Stimulated activated CD8-positive, alpha-beta memory T cell treated with anti-CD3 and anti-CD28 coated beads, Interleukin-4, amount 100 ng/mL, for 1 hour (primary cell): ENCODE measurements at places on chromosomes 6 and 20.

- DNase-seq = no peak
Observed at GRCh38 chr6:43302126-43302525, 4.1 kb downstream of the SLC22A7 start.

GRCh38 chr6:795046-795685 is 102.2 kb upstream of the EXOC2 start:
- no peak for DNase-seq

DNA sequence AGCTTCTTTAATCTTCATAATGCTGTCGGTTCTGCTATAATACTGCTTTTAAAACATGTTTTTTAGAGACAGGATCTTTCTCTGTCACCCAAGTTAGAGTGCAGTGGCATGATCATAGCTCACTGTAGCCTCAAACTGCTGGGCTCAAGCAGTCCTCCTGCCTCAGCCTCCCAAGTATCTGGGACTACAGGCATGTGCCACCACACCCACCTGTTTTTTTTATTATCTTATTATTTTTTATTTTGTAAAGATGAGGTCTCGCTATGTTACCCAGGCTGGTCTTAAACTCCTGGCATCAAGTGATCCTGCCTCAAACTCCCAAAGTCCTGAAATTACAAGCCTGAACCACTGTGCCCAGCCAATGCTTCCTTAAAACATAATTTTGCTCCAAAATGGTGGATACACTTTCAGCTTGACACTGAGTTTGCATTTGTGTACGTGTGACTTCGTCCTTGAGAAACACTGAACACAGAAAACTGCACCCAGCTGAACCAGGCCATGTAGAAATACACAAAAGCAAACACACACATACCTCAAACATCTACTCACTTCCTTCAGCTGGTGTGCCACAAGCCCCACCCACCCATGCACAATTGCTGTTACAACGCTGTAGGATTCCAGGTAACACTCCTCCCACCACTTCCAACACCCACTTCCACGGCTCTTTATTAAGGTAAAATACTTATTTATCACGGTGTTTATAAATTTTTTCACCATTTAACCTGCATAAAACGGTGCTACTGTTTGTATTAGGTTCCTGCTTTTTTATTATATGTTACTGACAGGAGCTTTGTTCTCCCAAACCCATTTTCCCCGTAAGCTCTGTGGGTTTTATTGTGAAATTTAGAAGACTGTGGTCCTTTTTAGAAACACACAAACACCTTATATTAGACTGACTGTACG is 109.1 kb downstream of the TSHZ2 start:
- DNase-seq = no peak

DNA sequence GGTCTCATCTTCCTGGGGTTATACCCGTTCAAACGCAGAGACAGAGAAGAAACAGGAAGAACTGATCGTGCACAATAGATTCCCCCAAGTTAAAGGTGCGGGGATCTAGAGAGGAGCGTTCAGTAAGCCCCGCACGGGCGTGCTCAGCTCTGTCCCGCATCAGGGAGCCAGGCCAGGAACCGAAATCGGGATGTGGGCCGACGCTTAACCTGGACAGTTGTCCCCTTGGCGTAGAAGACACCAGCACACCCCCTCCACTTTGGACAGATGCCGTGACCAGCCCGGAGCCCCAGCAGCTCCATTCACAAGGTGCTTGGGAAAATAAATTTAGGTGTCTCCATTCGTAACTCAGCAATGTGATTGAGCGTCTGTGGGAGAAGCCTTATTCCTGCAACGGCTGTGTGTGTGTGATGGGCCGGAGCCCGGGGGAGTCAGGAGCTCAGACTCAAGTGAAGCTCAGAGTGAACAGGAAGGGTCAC is 24.0 kb upstream of the GATA5 start:
- no peak for DNase-seq

DNA sequence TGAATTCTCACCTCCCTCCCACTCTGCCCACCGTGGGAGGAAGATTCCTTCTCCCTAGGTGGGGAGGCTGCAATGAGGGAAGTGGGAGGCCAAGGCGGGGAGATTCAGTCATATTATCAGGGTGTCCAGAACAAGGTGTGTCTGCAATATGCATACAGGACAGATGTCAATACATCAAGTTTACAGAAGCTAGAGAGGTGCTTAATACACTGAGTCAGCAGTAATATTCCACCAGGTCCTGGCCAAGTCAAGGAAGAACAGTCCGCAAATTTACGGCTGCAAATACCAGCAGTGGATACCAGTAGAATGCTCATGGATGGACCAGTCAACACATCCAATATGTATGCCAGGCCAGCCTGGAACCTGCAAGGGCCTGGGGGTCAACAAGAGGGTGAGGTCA is 119.0 kb downstream of the MCHR2 start:
- DNase-seq = no peak

GRCh38 chr6:110355727-110356126 is 2.4 kb downstream of the METTL24 start:
- no peak for DNase-seq

GRCh38 chr20:18091623-18092022 is 33.9 kb upstream of the OVOL2 start:
- DNase-seq = no peak

- DNase-seq = no peak
Observed at GRCh38 chr6:52598123-52598823, 21.4 kb upstream of the TRAM2 start.

- no peak for DNase-seq
Observed at GRCh38 chr20:51585148-51585547, 42.6 kb upstream of the NFATC2 start.

DNA sequence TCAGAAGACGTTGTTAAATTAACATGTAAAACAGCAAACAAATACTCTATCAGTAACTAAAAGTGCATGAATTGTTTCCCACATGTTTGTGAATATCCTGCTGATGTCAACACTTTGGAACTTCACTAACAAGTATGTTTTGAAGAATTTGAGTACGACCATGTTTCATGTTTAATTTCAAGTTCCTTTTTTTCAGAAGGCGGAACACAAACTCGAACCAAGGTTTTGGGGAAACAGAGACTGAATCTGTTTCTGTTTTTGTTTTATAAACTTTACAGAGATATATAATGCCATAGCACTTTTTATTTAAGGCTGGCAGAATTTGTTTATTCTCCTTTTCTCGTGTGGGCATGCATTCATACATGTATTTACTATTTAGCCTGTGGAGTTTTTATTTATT is 509.3 kb upstream of the CITED2 start:
- DNase-seq = no peak

DNA sequence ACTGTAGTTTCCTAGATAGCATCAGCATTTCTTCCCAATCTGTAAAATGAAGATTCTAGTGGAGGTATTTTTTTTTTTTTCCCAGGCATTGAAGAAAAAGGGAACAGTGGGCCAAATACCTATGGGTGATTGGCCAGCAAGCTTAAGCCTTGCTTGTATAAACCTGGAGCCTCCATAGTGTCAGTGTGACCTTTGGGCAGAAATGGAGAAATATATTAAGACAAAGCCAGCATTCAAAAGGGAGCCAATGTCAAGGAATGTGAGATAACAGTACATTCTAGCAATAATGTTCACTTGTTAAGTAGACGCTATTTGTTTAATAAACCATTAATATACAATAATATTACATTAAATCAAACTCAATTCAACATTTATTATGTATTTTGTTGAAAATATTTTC is 275.4 kb downstream of the FOXA2 start:
- DNase-seq = no peak
